ENCODE measurements at places on chromosomes 4 and X.
A peak's percentile ranks its signal among the peaks of the same experiment; 100 is the strongest.

DNA sequence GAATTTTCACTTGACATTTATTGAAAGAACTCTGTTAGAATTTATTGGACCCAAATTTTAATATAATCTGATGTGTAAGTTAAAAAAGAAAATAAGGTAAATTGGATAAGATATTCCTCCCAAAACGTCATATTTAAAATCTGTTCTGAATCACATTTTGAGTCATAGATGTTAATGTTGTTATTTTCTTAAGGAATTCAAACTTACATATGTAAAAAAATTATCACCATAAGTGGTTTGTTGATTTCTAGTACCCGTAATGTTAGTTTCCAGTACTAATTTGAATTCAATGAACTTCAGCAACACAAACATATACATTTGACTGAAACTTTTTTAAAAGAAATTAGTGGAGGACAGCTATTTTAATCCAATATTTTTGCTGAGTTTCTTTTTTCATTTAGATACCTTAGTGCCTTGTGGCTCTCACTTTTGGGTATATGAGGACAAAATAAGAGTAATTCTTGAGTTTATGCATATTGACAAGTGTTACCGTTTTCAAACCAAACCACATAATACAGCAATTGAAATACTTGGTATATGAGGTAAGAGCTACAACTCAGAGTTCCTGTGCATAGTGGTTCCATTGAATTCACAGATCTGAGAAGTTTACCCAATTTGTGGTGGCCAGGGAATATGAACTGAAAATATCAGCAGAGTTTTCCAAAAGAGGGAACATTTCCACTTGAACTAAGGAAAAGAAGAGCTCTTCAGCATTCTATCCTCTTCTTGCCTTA is 71.8 kb downstream of the C4orf46 start:
- no peak for DNase-seq

- no peak for DNase-seq
Observed at GRCh38 chr4:124974152-124974551, 261.6 kb upstream of the ANKRD50 start.

DNA sequence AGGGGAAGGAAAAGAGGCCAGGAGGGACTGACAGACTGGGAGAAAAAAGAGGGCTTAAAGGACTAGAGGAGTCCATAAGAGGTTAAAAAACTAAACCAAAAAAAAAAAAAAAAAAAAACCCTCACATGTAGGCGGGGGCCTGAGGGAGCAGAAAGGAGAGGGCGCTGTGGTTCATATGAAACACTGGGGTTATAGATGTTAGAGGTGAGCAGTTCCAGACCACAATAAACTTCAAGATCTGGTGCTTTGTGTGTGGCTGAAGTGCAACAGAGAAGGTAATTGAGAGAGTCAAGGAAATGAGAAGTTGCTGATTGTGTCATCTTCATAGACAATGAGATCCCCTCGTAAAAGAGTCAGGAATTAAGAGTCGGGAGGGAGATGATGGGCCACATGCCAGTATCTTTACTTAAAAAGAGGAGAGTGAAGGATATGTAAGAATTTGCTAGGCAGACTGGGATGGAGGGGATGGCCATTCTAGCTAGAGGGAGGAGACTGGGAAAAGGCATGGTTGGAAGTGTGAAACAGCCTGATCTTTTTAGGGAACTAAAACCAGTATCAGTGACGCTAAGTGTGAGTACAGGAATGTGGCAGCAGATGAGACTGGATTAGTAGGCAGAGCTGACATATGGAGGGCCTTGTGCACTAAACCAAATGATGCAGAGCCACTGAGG is 18.4 kb upstream of the OGT start:
- DNase-seq, result no peak

DNA sequence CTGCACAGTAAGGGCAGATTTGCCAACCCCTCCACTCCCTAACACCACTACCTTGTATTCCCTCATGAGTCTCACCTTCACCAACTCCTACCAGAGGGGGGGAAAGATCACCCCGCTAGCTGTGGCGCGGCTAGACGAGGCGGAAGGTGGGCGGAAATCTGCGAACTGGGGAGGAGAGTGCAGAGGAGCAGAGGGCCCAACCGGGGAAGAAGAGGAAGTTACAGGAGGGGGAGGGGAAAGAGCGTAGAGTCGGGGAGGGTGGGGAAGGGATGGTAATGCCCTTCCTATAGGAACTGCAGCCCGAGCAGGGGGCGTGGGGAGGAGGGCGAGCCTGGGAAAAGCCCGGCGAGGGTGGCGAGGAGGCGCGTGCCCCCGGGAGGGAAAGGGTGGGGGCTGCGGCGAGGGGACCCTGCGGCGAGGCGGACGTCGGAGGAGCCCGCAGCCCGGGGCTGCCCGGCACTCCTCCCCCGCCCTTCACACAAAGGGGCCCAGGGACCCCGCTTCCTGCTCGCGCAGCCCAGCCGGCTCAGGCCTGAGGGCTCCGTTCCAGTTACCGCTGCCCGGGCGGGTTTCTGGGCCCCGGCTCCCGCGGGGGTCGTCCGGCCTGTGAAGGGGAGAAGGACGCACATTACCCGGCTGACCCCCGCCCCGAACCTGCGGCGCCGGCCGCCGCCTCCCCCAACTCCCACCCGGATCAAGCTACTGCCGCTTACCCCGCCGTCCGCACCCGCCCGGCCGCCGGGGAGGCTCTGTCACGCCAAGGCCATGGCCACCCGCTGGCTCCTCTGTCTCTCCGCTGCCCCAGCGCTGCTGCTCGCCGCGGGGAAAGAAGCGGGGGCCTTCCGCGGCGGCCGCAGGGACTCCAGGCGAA is 1.8 kb downstream of the RAP2C start:
- peak; percentile 17 for DNase-seq

- no peak for DNase-seq
Observed at GRCh38 chr4:13701937-13702446, 74.5 kb upstream of the BOD1L1 start.

- DNase-seq, result no peak
Observed at GRCh38 chr4:167492007-167492406, 257.7 kb upstream of the SPOCK3 start.

GRCh38 chr4:911221-911751 is 20.8 kb downstream of the GAK start:
- no peak for DNase-seq

DNA sequence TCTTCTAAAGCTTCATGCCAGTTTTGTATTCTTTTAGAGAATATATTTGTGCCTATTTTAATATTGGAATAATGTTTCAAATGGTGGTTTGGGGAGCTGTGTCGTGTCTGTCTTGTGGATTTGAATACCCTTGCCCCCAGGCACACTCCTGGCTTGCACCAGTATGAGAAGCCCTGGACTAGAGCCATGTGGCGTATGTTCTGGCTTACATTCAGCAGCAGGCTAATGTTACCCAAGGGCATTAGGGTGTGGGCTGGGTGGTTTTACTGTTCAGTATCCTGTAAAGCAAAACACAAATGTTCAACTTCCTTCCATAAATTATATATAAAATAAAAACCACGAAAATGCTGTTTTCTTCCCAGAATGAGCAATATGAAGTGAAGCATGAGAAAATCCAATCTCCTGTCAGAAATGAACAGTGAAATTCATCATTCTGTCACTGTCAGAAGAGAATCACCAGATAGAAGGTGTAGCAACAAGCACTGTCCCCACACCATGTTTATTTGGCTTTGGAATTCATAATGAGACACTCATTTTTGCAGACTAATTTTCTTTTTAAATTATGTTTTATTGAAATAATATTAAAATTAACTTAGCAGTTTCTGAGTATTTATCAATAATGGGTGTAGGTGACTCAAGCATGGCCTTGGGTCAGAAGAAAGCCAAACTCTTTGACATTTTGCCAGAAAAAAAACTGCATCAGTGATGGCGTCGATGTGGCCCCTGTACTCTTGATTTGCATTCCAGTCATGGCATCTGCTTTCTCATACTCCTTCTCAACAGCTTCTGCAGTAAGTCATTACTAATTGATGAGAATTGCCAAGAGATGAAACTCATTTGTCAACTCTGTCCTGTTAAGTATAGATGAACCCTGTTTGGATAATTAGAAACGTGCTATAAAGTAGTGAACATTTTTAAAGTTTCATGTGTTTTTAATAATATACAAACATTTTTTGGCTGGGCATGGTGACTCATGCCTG is 43.8 kb downstream of the WWC2 start:
- peak; percentile 41 for DNase-seq

- no peak for DNase-seq
Observed at GRCh38 chr4:86508436-86508835, 85.7 kb upstream of the PTPN13 start.

DNA sequence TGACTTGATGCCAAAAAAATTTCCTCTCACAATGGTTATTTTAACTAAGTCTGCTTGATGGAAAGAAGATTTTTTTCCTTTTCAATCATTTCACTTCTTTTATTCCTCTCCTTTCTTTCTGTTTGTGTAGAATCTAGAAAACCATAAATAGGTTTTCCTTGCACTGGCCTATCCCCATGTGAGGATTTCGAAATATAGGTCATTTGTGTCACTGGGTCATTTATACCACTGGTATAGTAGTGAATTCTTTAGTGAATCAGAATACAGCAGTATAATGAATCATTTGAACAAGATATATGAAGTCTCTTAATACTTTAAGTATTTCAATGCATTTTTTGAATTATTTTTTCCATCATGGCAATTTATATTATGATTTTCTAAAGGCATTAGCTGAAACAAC is 26.6 kb downstream of the PCDH7 start:
- DNase-seq, result no peak

DNA sequence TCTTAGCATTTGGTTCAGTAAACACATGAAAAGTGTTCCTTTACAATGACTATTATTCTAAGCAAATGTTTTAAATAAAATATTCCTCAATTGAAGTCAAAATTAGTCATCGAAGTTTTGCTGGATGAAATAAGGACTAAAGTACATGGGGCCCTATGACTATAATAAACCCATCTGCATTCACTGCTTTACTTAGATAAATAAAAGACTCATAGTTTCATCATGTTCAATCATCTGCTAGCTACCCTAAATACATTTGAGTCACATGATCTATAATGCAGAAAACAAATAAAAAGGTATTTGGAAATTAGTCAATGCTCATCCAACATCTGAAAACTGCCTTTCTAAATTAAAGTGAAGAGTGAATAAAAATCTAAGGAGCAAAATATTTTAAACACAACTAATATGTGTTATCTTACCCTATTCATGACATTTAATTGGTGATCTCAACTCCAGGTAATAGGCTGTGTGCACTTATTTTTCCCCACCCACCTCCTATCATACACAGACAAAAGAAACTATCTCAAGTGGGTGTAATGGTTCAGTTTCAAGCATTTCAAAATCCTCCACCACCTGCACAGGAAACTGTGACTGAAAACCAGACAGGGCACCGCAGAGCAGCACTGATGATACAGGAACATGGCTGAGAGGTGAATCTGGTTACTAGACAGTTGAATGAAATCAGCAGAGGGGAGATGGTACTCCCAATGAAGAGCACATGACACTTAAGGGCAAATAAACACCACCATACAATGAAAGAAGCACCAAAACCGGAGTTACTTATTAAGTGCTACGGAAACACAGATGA is 78.6 kb downstream of the CAMK2D start:
- no peak for DNase-seq

GRCh38 chr4:127291316-127291715 is 341.4 kb upstream of the INTU start:
- DNase-seq, result no peak

GRCh38 chrX:103170216-103170615 is 44.7 kb upstream of the BEX4 start:
- no peak for DNase-seq

DNA sequence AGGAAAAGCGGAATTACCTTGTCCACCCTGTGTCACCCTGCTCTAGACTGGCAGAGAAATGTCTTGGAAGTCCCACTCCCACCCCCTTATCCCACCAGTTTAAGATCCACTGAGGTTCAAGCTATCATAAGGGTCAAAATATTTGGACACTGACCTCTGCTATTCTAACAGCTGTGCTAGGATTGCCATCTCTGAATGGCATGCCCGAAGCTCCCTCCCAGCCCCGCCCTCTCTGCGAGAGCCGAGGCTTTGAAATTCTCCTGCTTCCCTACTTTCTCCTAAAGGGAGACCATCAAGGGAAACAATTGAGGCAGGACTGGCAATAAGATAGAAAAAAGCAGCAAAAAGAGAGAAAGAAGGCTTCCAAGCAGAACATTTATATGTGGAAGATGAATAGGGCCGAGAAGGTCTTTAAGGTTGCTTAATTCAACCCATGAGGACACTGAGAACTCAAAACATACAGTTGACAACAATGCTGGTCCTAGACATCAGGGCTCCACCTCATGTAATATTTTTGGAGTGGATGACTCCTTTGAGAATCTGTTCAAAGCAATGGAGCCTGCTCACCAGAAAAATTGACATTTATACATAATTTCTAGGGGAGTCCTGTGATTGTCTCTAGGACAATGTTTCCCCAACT is 338.7 kb upstream of the F9 start:
- no peak for DNase-seq

GRCh38 chr4:55830716-55831115 is 11.1 kb downstream of the EXOC1L start:
- DNase-seq, result no peak

DNA sequence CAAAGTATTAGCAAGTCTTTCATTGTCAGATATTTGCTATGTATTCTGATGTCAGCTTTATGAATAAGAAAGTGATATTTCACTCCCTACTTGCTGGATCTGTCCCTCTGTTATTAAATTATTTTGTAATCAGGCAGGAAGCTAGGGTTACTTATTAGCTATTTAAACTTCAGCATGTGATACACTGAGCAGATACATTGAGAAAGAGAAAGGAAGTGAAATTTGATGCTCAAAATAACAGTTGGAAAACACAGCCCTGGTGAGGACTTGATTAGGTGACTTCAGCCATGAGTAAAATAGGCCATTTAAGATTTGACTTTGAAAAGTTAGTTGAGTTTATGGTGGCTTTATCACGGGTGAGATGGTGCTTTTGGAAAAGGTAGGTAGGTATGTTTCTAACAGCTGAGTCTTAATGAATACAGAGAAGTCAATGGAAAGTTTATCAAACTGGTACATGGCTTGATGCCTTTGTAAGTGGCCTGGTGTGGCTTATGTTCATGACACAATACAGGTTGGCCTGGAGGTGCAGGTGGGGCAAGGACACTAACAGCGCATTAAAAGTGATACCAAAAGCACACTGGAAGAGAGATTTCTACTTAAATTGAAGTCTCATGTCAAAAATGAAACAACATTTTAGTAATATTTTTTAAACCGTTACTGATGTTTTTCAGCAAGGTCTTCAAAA is 321.2 kb upstream of the SPOCK3 start:
- no peak for DNase-seq

DNA sequence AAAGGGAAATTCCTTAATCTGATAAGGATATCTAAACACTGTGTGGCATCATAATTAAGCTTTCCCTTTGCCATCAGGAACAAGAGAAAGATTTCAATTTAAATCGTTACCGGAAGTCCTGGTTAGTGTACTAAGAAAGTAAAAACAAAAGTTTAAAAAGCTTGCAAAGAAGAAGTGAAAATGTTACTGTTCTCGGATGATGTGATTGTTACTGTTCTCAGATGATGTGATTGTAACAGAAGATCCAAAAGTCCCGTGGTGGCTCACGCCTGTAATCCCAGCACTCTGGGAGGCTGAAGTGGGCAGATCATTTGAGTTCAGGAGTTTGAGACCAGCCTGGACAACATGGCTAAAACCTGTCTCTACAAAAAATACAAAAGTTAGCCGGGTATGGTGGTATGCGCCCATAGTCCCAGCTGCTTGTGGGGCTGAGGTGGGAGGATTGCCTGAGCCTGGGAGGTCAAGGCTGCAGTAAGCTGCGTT is 62.5 kb downstream of the RGS12 start:
- no peak for DNase-seq

Data from brain pericyte (primary cell).